ENCODE measurements at places on chromosomes 12 and 14. TPM values are rescaled to one million over a fixed set of nuclear protein-coding genes. Genes with fewer than 3 reads are reported as not detected.

DNA sequence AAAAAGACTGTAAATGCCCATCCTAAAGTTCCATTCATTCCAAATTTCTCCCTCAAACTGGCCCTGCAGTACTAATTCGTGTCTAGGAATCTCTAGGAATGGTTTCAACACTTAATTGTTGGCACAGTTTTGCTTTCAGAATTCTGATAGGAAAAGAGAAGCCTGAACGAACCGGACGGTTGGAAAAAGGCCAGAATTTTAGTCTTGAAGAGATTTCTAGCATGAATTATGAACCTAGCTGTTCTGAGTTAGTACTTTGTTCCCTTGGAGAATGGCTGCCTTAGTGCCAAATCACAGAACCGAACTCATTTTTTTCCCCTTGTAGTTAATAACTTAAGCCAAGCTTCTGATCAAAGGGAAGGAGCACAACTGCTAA is 262.6 kb downstream of the ADAMTS20 start:
- DNase-seq = no peak

DNA sequence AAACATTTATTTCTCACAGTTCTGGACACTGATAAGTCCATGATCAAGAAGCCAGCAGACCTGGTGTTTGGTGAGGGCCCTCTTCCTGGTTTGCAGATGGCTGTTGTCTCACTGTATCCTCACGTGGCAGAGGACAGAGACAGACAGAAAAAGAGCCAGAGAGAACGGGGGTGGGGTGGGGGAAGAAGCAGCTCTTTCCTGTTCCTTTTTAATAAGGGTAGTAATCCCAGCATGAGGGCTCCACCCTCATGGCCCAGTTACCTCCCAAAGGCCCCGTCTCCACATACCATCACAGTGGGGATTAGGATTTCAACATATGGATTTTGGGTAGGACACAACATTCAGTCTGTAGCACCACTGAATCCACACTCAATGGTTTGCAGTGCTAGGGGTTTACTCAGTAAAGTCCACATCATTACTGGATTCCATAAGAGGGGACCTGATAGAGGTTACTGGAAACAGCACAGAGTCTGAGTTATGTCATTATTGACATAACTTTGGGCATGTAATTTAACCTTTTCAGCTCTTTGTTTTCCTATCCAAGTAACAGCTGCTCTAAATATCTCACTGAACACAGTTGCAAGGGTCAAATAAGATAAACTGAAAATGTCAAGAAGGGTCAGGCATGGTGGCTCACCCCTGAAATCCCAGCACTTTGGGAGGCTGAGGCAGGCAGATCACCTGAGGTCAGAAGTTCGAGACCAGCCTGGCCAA is 53.2 kb downstream of the RPAP3 start:
- no peak for DNase-seq

RGS6 gene
- total RNA-seq = 13.1 TPM

NIN gene
- 49.7 TPM for total RNA-seq

DNA sequence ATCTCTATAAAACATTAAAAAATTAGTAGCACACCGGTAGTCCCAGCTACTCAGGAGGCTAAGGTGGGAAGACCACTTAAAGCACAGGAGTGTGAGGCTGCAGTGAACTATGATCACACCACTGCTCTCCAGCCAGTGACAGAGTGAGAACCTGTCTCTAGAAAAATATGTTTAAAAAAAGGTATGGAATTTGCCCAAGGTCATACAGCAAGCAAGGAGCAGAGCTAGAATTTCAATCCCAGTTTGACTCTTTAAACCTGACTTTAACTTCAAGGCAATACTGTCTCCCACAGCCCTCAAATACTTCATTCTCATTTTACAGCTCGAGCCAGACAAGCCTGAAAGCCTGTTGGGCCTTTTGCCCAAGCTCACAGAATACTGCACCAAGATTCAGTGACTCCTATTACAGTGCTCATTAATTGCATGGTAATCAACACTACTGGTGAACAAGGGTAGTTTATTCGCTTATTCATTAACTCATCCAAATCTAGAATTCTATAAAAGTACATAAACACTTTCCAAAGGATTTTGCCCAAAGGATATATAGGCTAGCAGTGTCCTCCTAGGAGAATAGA is 8.0 kb downstream of the HECTD4 start:
- peak; percentile 5 for DNase-seq

SLC38A1 gene
- total RNA-seq = 116 TPM

DNA sequence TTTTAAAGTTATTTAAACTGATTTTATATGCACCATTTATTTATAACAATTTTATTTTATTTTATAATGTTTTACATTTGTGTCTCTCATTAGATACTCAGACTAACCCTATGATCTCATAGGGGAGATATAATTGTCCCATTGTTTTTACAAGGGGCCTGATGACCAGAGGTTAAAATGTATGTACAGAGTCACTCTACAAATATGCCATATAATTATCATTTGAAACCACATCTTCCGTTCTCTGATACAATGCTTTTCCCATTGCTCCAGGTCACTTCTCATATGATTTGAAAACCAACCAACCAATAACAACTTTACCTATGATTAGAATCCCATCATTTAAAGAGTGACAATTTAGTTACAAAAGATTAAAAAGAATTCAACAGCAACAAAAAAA is 137.8 kb downstream of the GPHN start:
- DNase-seq = no peak

ACOT6 gene
- not detected for total RNA-seq

- no peak for DNase-seq
Measured at GRCh38 chr12:122894193-122895121, 1.5 kb downstream of the VPS37B start.

- DNase-seq = no peak
Measured at GRCh38 chr12:25771476-25771875, 187.0 kb upstream of the RASSF8 start.

DNA sequence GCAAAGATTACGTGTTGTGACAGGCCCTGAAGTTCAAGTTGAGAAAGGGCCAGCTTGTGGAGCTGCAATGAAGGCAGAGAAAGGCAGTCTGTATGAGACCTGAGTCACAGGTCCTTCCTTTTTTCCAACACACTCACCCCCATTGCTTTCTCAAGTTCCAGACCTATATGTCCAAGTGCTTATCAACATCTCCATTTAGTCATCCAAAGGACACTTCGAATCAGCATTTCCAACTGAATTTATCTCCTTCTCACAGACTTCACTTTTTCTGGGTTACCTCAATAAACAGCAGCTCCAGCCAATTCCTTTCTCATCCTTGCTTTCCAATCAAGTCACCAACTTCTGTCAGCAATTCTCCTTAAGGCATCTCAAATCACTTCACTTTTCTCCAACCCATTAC is 56.4 kb upstream of the KIF21A start:
- DNase-seq = no peak

RHOF gene
- 7.3 TPM for total RNA-seq
